ENCODE measurements at places on chromosomes 12 and 14. TPM values are rescaled to one million over a fixed set of nuclear protein-coding genes. Genes with fewer than 3 reads are reported as not detected.

The AKAP3 gene
- 2.4 TPM for total RNA-seq

GRCh38 chr14:51877810-51878209 lies 17.4 kb downstream of the GNG2 start:
- no peak for DNase-seq

DNA sequence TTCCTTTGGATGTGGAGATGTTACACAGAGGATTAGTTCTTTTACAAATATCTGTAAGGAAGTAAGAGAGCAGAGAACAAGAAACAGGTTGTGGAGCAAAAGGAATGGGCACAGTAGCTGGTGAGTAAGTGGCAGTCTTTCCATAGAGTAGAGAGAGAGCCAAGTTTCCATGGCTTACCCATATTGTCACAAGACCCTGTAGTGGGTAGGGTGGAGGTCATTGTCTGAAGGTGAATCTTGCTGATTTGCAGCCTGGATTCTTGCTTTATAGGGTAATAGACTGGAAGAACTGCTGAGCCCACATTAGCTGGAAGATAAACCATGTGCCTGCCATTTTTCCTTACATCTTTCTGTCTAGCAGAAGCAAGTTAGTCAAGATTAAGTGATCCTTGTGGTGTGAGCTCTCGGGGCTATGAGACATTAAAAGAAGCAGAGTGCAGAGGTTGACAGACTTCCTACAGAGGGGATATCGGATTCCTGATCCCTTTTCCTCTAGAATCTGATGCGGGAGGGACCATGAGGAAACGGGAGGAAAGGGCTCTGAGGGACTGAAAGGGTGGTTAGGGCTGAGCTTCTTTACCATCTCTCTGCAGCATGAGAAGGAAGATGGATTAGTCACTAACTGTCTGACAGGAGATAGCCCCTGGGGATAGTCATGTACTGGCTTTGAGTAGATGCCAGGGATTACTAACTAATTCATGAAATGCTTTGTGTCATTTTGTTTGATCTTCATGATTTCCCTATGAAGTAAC lies 44.0 kb upstream of the LRTM2 start:
- no peak for DNase-seq

DNA sequence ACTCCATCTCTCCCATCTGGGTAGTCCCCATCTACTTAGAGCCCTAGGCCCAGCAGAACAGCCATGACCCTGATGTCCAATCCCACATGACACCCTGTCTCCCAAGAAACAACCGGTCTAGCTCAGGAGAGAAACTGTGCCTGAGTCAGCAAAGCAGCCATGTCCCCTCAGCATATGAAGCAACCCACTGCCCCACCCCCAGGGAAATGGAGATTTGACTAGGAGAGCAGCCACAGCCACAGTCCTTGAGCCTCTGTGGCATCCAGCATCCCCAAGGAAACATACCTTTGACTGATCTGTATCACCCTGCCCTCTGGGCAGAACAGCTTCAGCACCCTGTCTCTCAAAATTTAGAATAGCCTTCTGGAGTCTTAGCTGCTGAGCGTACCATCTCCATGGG lies 641.9 kb upstream of the FBXO33 start:
- DNase-seq = no peak

- no peak for DNase-seq
Observed at GRCh38 chr12:120115692-120116440, 687 bp downstream of the RAB35 start.

All from left ventricle myocardium superior (tissue), 1 donor.